ENCODE measurements at places on chromosomes 1 and 21.
A peak's percentile ranks its signal among the peaks of the same experiment; 100 is the strongest.

DNA sequence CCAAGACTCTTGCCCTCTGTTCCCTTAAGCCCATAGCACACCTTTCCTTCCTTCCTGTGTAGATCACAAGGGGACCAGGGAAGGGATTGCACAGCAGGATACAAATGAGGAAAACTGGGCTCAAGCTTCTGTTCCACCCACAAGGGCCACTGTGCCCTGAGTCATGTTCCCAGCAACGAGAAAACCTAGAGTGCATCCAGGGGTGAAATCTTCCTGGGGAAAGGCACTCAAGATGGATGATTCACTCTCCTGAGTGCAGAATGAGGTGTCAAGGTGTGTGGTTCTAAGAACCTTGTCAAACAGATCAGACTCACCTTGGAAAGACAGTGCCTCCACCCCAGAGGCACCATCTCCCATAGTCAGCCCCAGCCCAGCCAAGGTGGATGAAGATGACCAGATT is 40.7 kb upstream of the EYA3 start:
- no peak for DNase-seq

GRCh38 chr1:203871114-203871880 is 9.9 kb downstream of the SNRPE start:
- DNase-seq, result peak; percentile 68

DNA sequence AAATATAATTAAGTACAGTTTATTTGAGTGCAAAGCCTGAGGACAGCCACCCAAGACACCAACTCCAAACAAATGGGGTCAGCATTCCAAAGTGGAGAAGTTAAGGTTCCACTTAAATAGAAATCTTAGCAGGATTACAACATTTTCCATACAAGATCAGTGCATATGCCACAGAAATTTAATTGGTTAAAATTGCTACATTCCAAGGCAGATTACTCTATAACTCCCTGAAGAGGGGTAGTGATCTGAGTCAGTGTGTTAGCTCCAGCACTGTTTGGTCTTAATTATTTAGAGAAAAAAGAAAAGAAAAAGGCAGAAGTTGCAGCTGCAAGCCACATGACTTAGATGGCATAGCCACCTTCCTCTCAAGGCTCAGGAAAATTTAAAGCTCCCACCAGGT is 297.5 kb downstream of the HHIPL2 start:
- no peak for DNase-seq

- no peak for DNase-seq
Observed at GRCh38 chr1:38615680-38616079, 243.9 kb downstream of the RRAGC start.

Data from NT2/D1 (cell line).